ENCODE measurements at places on chromosomes 3 and 15. TPM values are rescaled to one million over a fixed set of nuclear protein-coding genes. Genes with fewer than 3 reads are reported as not detected.

POLR2H gene
- 79.6 TPM for total RNA-seq

LCMT2 gene
- total RNA-seq: 6.8 TPM

CSTA gene
- total RNA-seq: not detected

GOLGA8K gene
- 0.83 TPM for total RNA-seq

GMNC gene
- not detected for total RNA-seq

DNA sequence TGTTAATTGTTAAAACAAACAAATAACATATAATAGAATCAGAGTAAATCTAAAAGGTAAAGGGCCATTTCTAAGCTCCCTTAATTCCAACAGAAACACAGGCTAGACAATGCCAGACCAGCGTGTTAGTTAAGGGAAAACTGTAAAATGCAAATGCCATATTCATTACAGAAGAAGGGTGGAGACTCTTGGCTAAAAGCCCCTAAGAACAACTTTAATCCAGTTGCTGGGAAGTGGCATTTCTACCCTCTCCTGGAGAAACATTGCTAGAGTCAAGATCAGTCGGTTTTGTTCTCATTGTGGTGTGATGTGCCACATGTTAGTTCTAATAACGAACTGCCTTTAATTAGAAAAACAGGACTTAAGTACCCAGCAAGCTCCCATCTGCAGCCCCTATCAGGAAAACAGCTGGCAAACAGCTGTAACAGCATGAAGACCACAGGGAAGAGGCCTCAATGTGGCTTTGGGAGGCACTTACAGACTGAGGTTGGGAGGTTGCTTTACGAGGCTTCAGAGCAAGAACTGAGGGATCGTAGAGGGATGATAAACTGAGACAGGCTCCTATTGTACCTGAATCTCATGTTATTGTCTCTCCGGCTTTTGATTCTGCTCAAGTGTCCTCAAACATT, 1134.8 kb downstream of the ROBO1 start:
- H3K4me3 ChIP-seq: no peak overlapping the region
- no peak for DNase-seq
- no peaks in the 10 kb centered on the region for H3K36me3 ChIP-seq
- H3K4me1 ChIP-seq: no peaks in the 10 kb centered on the region
- H3K27me3 ChIP-seq: no peaks in the 10 kb centered on the region

DNA sequence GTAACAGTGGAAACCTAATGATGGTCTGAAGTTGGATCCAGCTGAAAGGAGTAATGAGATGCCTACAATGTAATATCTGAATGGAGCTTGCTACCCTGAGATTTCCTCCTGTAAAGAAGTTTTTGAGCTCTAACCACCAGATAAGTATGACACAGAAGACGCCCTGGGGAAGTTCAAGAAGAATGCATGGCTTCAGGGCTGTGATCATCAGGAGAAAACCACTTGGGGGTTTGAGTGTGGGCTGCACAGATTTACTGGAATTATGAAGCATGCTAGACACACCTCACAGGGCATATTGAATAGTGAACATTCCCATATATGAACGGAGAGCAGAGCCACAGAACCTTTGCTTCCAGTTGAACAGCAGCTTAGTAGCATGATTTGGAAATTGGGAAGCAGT, 10.6 kb upstream of the CCDC80 start:
- DNase-seq: no peak
- peaks cover 7% of the 10 kb centered on the region for H3K4me1 ChIP-seq
- no peaks in the 10 kb centered on the region for H3K27me3 ChIP-seq
- no peaks in the 10 kb centered on the region for H3K36me3 ChIP-seq
- no peak overlapping the region for H3K27ac ChIP-seq

GRCh38 chr3:178684881-178685590, 148.8 kb downstream of the KCNMB2 start:
- no peaks in the 10 kb centered on the region for H3K4me1 ChIP-seq
- no peaks in the 10 kb centered on the region for H3K36me3 ChIP-seq
- no peak overlapping the region for H3K27ac ChIP-seq

DNA sequence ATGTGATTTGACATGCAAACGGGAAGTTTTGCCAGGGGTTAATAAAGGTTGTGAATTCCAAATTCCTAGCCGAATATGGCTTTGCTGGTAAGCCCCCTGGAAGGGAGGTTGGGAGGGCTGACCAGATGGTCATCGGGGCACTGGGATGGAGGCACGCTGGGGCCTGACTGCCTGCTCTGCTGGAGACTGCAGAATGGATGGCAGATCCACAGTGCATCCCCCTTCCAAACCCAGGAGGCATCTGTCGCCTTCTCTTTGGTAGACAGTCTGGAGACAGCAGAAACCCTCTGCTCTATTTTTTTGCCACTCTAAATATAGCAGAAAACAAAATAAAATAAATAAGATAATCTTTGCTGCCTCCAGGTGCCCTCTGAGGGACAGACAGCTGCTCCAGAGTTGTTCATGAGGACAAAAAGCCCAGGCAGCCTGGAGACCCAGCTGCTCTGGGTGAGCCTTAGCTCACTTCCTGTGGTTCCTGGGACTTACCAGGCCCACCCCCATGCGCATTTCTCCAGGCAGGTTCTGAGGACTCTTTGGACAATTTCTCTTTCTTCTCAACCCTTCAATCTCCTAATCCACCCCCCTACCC, 6.1 kb upstream of the SPTBN5 start:
- H3K27me3 ChIP-seq: no peaks in the 10 kb centered on the region
- H3K4me3 ChIP-seq: no peak overlapping the region
- peaks cover 20% of the 10 kb centered on the region for H3K36me3 ChIP-seq
- DNase-seq: no peak

DNA sequence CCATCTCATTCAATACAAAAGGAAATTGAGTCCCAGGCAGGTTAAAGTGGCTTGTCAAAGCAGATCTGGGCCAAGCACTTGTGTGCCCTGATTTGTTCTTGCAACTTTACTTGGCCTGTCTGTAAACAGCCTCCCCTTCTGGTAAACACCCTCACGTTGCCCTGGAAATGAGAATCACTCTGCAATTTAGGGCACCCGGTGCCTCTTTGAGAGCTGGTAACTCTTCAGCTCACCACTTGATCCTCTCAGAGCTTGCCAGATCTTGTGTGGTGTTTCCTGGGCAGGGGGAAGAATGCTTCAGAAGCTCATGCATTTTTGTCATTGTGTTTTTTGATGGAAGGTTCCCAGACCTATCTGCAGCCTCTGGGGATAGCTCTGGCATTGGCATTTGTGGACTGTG, 11.3 kb downstream of the MED12L start:
- peaks cover 5% of the 10 kb centered on the region for H3K4me1 ChIP-seq
- no peak overlapping the region for H3K4me3 ChIP-seq
- peak; percentile 59 for DNase-seq
- H3K36me3 ChIP-seq: no peaks in the 10 kb centered on the region

- DNase-seq: no peak
- H3K27me3 ChIP-seq: no peaks in the 10 kb centered on the region
- H3K27ac ChIP-seq: no peak overlapping the region
Measured at GRCh38 chr3:151946606-151947005, 73.2 kb downstream of the SUCNR1 start.

- no peaks in the 10 kb centered on the region for H3K27me3 ChIP-seq
- peaks cover 14% of the 10 kb centered on the region for H3K4me1 ChIP-seq
Measured at GRCh38 chr3:171841620-171842000, 1.5 kb upstream of the TMEM212 start.

DNA sequence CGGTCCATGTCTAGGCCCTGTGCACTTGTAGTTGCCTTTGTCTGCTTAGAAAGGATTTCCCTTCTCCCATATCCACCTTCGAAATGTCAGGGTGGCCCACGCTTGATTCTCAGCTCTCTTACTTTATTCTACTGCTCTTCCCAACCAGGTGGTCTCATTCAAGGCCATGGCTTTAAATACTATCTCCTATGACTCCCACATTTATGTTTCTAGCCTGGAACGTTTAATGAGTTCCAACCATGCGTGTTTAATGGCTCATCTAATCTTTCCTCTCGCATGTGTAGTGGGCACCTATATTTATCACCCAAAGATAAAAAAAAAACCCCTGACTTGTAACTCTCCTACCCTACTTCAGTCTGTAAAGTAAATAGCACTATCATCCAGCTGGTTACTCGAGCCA, 727.2 kb upstream of the CFAP20DC start:
- no peak overlapping the region for H3K4me3 ChIP-seq
- H3K27me3 ChIP-seq: no peaks in the 10 kb centered on the region
- no peaks in the 10 kb centered on the region for H3K36me3 ChIP-seq
- no peak overlapping the region for H3K27ac ChIP-seq

DNA sequence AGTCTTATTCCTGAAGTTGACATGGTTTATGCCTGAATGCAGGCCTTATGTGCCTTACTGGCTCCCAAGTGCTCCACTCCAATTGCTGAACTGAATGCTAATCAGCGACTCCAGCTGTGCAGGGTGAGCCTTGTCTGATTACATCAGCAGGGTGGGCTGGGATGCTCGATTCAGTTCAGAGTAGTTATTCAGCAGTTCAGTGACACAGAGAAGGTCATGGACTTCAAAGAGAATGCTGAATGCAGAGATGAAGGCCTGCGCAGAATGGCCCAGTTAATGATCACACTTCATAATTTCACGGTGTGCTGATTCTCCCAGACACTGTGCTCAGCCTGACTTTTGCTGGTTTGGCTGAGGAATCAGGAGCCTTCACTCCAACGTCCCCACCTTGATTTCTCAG, 63.6 kb downstream of the CLDN1 start:
- no peak overlapping the region for H3K4me3 ChIP-seq
- DNase-seq: no peak
- H3K27ac ChIP-seq: no peak overlapping the region
- no peaks in the 10 kb centered on the region for H3K36me3 ChIP-seq
- no peaks in the 10 kb centered on the region for H3K4me1 ChIP-seq

Data from thyroid gland (tissue), 4 donors.